COLO829 (cell line): ENCODE measurements at places on chromosomes 3 and 15.

- DNase-seq = no peak
Measured at GRCh38 chr15:101256757-101257156, 4.9 kb upstream of the CHSY1 start.

DNA sequence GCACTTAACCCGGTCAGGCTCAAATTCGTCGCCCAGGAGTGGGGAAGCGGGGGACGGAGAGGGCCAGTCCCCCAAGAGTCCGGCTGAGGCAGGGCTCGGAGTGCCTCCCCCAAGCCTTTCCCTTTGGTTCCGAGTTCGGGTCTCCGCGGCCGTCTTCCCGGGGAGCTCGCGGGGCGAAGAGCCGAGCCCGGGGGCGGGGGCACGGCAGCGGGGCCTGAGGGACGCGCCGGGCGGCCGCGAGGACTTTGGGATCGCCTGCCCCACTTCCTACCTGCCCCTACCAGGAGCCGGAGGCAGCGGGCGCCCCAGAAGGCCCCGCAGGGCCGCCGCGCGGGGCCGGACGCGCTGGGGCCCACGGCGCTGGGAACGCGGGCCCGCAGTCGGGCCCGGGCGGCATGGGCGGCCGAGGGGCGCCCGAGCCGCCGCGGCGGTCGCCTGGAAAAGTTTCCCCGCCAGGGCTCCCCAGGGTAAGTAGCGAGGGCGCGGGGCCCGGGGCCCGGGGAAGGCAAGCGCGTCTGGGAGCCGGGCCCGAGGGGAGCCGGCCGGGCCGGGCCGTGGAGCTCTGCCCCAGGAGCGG is 2.8 kb downstream of the FURIN start:
- DNase-seq = no peak

DNA sequence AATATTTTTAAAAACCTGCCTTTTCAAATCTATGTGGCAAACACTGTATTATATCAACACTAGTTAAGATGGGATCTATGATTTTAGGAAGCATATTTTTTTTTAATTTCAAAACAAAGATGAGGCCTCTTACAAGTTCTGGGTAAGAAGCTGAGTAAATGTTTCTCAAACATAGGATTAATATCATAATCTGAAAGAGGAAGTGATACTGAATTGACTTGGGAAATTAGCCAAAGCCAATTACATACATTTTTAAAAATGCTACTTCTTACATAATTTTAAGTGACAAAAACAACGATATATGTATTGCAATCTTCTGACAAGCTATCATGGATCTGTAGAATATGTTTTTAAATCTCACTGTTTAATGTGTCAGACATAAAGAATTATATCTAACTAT is 135.1 kb upstream of the UBP1 start:
- no peak for DNase-seq

DNA sequence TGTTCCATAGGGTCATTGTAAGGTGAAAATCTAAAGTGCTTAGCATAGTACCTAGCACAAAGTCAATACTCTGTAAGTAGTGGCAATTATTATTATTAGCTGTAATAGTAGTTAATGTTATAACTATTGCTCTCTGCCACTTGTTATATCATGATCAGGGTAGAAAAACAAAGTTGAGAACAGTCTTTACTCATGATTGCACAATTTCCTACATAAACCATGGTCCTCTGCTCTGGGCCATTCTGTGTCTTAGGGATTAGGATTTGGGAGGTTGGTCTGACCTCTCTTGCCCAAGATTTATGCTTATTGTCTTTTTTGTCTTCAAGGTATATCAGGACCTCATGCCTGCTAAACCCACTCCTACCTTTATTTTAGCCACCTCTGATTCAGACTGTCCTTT is 4.3 kb upstream of the LRRC58 start:
- DNase-seq = no peak

DNA sequence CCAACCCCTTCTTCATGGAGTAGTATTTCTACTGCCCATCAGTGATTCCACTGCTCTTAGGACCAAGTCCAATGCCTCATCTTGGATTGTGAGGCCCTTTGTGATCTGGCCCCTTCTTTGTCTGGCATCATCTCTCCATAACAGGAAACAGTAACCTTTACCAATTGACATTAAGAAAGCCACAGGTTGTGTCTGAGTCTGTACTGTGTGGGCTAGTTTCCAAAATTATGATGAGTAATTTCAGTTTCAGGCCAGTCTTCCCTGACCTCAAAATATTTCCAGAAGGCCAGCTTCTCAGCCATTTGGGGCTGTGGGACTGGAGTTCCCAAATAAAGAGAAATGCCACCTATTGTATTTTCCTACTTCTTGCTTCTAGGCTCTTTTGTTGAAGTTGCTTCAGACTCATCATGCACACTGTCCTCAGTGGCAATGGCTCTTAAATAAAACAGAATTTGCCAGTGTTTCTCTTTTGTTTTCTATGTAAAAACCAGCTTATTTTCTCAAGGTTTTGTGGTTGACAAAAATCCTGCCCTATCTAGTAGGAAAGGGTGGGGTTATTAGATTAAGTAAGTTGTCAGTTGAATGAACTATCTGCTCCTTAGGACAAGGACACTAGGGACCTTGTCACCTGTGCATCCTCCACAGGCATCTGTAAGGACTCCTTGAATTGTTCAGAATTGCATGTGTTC is 47.0 kb upstream of the ACKR4 start:
- DNase-seq = peak; percentile 29

GRCh38 chr3:195544634-195545033 is 1.5 kb upstream of the PPP1R2 start:
- DNase-seq = no peak
